Stimulated activated CD8-positive, alpha-beta memory T cell treated with anti-CD3 and anti-CD28 coated beads, Interleukin-7, amount 100 ng/mL, for 24 hours (primary cell): ENCODE measurements at places on chromosomes 6 and 20.

DNA sequence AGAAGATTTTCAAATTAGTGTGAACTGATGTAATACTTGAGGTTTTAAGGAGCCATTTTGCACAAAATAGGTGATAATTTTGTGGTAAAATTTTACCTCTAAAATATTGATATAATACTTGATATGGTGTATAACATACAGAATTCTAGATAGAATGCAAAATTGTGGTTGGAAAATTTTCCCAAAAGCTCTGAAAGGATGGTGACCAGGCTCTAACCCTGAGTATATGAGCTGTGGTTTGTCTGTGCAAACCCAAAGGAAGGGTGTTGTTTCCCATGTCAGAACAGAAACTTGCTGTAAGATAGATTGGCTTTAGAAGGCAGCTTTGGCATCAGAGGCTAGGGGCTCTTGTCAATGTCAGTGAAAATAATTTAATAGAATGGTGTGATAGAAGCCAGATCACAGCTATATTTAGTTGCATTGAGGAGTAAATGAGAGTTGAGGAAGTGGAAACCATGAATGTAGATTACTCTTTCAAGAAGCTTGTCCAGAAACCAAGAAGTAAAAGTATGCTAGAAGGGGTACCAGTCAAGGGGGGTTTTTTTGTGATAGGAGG, 257.7 kb downstream of the FARS2 start:
- DNase-seq: no peak

DNA sequence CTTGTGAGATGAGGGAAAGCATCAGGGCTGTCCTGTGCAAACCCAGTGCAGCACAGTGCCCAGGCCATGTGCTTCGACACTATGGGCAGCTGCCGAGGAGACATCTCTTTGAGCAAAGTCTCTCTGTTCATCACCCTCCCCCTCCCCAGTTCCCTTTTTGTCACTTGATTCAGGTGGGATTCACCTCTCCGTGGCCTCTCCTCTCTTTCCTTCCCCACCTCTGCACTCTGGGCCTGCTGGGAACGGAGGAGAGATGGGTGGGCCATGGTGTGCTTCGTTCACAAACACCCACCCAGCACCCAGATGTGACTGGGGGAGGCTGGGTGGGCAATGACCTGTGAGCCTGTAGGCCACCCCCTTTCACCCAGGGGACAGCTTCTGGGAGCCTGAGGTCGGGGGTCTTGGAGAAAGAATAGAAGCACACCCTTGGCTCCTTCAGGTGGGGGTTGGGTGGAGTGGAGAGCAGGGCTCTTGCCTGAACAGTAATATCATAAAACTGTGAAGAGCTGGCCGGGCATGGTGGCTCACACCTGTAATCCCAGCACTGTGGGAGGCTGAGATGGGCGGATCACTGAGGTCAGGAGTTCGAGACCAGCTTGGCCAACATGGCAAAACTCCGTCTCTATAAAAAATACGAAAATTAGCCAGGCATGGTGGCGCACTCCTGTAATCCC, 33.5 kb upstream of the DLGAP4 start:
- DNase-seq: no peak

DNA sequence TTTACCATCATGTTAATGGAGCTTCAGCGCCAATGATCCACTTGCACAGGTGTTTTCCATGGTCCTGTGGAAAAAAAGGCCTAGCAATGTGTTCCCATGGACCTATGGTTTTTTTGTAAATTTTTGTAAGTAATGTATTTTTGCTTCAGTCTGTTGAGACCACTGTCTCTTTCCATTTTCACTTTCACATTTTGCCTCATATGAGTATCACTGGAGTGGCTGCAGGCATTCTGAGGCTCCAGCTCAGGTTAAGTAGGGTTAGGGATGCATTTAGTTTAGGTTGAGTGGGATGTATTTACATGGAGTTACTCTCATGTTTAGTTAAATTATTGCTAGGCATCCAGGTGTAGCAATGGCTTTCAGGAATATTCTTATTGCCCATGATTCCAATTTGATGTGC, 19.2 kb upstream of the LMBRD1 start:
- no peak for DNase-seq

DNA sequence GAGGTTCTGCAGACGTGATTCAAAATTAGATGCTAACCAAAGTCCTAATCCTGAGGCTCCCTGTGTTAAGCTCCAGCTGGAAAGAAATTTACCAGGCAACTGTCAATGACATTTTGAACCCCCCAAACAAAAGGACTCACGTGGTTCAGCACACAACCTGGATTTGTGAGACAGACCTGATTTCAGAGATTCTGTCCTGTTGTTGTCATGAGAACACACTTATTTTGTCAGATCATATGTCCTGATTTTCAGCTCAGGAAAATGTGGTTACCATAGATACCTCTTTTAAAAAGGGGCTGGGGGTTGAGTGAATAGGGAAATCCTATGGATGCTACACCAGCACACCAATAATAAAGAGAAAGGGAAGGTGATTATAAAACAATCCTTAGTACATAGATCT, 61.6 kb downstream of the MTFR2 start:
- no peak for DNase-seq

- no peak for DNase-seq
Measured at GRCh38 chr6:4176907-4177306, 41.5 kb upstream of the ECI2 start.

DNA sequence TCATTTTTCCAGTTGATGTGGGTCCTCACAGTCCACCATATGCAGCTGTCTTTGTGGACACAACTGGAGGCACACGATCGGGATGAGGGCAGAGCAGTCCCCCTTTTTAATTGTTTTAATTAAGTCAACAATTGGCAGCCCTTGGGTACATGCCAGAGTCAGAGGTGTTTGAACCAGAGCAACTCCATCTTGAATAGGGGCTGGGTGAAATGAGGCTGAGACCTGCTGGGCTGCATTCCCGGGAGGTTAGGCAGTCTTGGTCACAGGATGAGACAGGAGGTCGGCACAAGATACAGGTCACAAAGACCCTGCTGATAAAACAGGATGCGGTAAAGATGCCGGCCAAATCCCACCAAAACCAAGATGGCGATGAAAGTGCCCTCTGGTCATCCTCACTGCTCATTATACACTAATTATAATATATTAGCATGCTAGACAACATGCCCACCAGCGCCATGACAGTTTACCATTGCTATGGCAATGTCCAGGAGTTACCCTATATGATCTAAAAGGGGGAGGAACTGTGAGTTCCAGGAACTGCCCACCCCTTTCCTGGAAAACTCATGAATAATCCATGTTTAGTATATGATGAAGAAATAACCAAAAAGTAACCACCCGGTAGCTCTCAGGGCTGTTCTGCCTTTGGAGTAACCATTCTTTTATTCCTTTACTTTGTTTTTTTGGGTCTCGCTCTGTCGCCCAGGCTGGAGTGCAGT, 31.8 kb upstream of the BLCAP start:
- no peak for DNase-seq

DNA sequence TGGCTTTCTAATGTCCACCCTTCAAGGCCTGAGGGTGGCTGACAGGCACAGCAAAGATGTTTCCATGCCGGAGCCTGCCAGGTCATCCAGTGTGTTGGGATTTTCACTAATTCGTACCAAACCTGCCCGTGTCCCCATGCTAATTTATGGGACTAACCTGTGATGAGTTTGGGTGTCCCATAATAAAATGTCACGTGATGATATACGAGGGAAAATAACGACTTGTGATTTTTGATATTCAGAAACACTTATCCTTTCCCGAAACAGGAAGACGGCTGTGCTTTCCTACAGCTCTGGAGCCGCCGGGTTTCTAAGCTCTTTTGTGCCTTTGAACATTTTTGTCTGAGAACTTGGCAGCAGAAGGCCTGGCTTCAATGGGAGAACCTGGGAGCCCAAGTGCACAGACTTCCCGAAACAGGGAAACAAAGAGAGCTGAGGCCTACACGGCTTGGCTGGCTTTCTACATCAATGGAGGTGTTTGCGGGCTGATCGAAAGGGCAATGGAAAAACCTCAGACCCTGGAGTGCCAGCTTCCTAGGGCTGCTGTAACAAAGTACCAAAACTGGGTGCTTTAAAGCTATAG, 171.9 kb upstream of the JARID2 start:
- no peak for DNase-seq

- no peak for DNase-seq
Measured at GRCh38 chr20:50572938-50573777, 63.0 kb downstream of the PTPN1 start.

DNA sequence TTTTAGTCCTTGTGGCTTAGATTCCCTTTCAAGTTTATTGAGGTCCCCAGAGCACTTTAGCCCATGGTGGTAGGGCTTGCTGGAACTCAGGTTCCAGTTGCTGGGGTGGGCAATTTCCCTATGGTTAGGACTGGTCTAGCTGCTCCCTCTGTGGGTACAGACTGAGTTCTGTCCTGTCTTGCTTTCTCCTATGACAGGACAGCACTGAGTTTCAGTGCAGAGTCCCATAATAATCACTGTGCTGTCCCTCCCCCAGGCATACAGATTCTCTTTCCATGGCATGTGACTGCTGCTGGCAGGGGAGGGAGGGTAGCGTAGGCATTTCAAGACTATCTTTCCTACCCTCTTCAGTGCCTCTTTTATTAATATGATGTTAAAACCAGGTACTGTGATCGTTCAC, 17.1 kb upstream of the ERVFRD-1 start:
- no peak for DNase-seq

- no peak for DNase-seq
Measured at GRCh38 chr20:57326667-57327455, 2.7 kb upstream of the SPO11 start.
